ACHN (cell line): ENCODE measurements at places on chromosomes 5 and 9.

DNA sequence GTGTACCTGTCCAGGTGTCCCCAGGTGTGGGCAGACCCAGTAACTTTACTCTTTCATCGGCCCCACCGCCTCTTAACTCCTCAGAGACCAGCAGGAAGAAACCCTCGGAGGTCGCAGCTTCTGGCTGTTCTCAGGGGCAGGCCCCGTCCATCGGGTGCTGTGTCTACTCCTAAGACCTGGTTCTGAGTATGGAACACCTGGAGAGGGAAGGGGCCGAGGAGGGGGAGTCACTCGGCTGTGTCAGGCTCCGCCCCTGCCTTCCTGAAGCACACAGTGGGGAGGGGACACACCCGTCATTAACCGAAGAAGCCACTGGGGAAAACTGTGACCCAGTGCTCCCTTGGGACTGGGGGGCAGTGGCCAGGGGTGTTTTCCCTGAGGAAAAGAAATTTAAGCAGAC is 22.3 kb downstream of the NTNG2 start:
- no peak for DNase-seq

DNA sequence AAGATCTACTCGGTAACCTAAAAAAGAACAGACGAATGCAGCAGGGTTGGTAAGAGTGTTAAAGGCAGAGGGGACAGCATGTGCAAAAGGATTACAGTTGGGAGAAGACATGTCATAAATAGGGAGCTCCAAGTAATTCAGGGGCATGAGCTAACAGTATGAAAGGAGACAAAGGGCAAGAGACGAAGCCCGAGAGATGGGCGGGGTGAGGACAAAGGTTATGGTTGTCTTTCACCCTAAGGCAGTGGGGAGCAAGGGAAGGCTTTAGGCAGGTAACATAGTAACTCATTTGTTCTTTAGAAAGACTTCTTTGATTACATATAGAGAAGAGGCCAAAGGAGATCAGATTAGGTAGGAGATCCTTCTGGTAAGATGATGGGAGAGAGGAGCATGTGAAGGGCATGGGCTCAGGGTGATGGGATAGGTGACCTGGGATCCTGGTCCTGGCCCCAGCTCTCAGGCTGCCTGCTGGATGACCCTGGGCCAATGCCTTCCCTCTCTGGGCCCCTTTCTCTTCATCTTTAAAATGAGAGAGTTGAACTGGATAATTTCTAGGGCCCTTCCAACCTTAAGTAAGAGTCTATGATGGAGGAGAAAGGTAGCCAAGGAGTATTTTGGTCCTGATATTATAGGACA is 19.5 kb downstream of the MORN5 start:
- DNase-seq, result no peak

DNA sequence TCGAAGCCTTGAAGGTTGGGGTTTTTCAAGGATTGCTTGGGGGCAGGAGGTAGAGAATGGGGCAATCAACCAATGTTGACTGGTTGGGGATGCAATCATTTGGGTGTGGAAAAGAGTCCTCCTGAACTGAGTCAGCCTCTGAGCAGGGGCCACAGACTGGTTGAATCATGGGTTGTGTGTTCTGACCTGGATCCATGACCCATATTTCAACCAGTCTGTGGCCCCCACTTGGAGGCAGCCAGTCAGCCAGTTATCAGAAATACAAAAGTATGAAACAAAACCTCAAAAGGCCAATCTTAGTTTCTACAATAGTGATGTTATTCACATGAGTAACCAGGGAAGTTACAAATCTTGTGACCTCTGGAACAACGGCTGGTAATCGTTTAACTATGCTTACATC is 81.4 kb upstream of the RANBP6 start:
- DNase-seq, result peak; percentile 55

GRCh38 chr9:8895861-8896224 is 1096.3 kb upstream of the DMAC1 start:
- peak; percentile 61 for DNase-seq

DNA sequence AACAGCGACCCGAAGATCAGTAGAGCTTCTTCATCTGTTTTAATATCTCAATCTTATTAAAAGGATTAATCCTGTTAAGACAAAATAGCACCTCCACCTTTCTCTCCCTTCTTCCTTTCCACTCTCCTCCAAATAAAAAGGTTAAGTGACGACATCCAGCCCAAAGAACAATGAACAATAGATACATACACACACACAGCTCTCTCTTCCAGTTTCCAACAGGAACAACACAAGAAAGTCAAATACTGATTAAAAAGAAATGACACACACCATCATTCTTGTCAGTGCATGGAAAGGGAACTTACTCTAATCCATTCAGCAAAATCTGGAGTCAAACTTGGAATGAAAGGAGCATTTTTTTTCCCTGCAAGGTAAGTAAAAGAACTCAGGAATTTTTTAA is 2.8 kb downstream of the ARL15 start:
- no peak for DNase-seq

GRCh38 chr5:10552183-10553143 is 11.4 kb upstream of the ANKRD33B start:
- peak; percentile 48 for DNase-seq

DNA sequence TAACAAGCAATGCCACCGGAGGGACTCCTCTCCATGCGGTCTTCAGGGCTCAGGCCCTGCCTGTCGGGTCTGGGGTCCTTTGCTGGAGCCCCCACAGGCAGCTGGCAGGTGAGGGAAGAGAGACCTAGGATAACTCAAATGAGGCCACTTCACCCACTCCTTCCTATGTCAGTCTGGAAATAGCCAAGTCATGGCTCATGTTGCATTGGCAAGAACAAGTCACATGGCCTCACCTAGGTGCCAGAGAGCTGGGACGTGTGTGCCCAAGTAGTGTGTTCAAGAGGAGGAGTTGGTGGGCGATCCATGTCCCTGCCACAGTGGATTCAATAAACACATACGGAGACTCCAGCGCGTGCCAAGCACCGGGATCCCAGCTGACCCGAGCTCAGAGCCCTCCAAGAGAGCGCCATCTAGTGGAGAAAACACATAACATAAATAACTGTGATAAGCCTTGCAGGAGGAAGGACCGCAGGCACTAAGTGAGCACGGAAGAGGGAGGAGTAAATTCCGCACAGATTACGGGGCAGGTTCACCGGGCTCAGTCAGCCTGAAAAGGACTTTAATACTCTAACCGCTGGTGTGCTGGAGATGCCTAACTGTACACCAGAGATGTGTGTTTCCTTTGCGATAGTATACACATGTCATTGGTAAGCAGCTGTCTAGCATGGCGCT is 580.8 kb downstream of the CCDC171 start:
- peak; percentile 88 for DNase-seq

DNA sequence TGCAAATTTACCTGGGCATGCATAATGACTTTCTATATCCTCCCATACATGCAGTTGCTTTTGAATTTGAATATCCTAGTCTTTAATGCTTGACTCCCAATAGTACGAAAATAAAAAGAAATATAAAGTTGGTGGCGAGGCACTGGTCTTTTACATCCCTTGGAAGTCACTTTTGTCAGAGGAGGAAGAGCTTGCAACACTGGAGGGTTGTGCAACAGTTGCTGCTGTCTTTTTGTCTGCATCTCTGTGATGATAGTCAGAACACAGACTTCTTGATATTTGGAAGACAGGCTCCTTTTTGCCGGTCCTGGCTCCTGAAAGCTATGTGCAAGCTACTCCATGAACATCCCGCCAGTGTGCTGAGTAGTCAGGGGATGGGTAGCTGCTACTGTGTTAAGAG is 16.8 kb upstream of the SGCD start:
- DNase-seq, result no peak

GRCh38 chr5:72841756-72842535 is 25.5 kb downstream of the TNPO1 start:
- no peak for DNase-seq

GRCh38 chr9:97954550-97954989 is 16.6 kb upstream of the HEMGN start:
- DNase-seq, result peak; percentile 52

GRCh38 chr5:15558681-15559080 is 58.7 kb downstream of the FBXL7 start:
- DNase-seq, result no peak

DNA sequence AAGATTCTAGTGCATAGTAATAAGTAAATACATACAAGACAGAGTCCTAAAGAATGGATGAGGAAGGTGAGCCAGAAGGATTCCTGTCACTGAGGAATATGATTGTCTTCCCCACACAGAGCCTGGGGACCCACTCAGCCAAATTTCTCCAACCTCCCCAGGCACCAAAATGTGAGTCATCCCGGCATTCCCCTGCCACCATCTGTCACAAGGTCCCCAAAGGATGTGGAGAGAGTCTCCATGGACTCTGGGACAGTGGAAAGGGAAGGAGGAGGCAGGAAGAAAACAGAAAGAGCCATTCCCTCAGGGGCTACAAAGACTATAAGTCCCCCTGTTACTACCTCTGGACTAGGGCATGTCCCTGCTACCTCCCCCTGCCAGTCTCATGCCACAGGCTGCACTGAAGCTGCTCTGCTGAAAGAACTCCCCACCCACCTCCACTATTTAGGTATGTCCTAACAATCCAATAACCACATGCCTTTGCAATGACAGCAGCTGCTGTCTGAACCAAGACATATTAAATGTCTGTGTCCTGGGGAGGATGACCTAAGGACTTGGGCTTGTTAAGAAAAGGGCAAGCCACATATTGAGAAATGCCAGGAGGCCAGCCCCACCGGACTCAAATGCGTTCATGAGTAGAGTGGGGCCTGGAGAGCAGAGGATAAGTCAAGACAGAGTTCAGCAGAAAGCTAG is 10.7 kb upstream of the OR5C1 start:
- DNase-seq, result no peak

DNA sequence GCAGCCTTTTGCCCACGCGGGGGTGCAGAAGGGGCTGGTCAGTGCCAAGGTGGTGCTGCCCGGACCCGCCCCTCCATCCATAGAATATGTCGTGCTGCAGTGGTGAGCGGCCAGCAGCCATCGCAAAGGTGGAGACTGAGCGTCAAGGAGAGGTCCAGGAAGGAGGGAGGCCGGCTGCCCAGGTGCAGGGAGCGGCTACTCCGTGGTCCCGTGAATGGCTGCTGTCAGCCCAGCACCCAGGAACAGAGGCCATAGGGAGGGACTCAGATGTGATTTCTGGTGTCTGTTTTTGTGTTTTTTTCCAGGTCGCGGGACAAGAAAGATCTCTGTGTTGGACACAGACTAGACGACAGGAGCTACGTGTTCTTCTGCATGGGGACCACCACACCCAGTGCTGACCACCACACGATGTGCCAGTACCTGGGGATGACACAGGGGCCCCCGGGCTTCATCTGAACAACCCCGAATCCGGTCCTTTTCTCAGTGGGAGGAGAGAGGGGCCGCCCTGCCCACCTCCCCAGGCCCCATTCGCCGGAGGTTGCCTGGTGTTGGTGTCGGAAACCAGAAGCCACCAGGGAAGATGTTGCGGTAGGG is 29.0 kb downstream of the PAEP start:
- no peak for DNase-seq

- no peak for DNase-seq
Observed at GRCh38 chr5:50415912-50416311, 25.2 kb downstream of the EMB start.

GRCh38 chr5:114500756-114501155 is 138.9 kb downstream of the KCNN2 start:
- no peak for DNase-seq

GRCh38 chr9:8282535-8282934 is 483.0 kb upstream of the DMAC1 start:
- DNase-seq, result no peak

DNA sequence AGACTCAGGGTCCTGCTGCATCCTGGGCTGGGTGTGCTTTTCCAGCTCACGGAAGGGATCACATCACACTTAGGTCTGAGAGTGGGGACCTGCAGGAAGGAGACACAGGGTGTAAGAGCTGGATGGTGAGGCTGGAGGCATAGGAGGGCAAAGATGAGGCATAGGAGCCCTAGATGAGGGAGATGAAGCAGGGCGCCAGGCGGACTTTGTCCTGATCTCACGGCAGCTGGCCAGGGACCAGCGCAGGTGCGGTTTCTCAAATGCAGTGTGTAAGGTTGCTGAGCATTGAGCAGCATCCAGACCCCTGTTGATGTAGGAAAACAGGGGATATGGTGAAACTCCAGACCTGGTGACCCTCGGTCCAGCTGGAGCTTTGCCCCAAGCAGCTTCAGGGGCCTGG is 156.5 kb downstream of the PSAT1 start:
- DNase-seq, result no peak

GRCh38 chr9:70205366-70206020 is 53.3 kb upstream of the SMC5 start:
- no peak for DNase-seq

DNA sequence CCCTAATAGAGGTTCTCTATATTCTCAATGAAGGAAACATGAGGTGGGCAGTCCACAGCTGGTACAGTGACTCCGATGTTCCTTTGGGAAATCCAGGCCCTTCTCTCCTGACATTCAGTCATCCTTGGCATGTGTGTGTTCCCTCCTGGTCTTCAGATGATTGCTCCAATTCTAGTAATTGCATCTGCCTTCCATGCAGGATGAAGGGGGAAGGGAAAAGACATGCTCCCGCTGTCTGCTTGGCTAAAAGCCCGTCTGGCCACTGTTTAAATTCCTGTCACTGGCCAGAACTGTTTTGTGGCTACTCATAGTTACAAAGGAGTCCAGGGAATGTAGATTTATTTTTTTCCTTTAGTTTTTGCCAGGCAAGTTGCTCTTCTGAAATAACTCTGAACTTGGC is 65.0 kb downstream of the MAST4 start:
- DNase-seq, result no peak

DNA sequence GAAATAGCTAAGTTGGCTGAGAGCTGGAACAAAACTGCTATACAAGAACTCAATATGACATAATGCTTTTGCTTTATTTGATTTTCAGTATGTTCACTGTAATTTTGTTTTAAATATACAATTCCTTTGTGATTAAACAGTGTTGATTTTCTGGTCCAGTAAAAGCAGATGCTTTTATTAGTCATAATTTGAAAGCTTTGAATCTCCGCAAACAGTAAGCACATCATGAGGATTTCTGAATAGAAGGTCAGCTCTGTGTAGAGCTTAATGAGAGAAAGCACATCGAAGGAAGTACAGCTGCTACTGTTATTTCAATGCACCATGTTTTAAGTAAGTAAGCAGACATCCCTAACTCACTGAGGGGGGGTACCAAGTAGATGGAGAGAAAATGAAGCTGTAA is 701.3 kb upstream of the ACO1 start:
- DNase-seq, result no peak

- DNase-seq, result no peak
Observed at GRCh38 chr5:53930457-53930856, 370.0 kb downstream of the NDUFS4 start.

- DNase-seq, result no peak
Observed at GRCh38 chr9:137478613-137478961, 19.5 kb upstream of the NSMF start.

DNA sequence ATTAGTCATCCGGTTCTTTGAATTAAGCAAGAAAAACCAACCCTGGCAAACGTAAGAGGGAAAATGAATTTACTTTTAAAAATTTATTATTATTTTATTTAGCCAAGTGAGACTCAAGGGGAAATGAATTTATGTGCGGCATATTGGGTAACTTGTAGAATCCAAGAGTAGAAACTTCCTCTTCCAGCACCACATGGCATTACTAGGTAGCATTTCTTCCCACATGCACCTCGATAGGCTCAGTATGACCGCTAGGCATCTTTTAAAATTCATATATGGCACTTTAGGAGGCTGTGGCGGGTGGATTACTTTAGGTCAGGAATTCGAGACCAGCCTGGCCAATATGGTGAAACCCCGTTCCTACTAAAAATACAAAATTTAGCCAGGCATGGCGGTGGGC is 17.6 kb upstream of the MYO10 start:
- DNase-seq, result no peak
